ENCODE measurements at places on chromosomes 1 and 21.

DNA sequence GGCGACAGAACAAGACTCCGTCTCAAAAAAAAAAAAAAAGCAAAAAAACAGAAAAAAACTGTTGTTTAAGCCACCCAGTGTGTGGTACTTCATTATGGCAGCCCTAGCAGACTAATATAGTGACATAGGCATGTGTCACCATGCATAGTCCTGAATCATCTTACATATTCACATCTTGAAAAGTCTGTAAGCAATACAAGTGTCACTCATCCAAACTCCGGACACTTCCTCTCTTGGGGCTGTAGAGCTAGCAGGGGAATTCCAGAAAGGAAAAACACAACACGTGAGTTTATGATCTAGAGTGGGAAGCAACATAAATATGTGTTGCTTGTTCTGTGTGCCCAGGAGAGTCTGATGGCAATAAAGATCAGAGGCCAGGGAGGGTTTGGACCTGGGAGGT, 81.6 kb upstream of the KCNE2 start:
- DNase-seq: no peak

- no peak for DNase-seq
Measured at GRCh38 chr1:54709547-54710292, 5.9 kb upstream of the TTC4 start.

DNA sequence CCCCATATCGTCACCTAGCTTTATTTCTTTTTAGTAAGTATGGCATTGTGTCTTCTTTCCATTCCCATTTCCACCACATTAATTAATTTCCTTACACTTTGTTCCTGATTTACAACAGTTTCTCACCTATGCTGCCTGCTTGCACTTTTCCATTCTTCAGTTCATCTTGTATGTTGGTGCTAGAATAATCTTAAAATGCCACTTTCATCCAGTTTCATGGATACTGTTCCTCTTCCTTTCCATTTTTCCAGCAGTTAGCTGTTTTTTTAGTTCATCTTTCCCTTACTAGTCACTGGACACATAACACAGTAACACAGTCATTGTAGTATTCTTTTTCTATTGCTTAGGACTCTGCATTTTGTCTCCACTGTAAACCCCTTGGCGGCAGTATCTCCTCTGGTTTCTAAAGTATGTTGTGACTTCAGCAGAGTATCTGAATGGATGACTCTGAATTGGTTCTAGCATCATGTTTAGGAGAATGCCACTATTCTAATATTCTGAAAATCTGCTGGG, 2.1 kb downstream of the CDC7 start:
- no peak for DNase-seq

GRCh38 chr1:154735804-154736168, 127.8 kb upstream of the ADAR start:
- no peak for DNase-seq

- no peak for DNase-seq
Measured at GRCh38 chr1:230379928-230380327, 46.2 kb downstream of the PGBD5 start.

DNA sequence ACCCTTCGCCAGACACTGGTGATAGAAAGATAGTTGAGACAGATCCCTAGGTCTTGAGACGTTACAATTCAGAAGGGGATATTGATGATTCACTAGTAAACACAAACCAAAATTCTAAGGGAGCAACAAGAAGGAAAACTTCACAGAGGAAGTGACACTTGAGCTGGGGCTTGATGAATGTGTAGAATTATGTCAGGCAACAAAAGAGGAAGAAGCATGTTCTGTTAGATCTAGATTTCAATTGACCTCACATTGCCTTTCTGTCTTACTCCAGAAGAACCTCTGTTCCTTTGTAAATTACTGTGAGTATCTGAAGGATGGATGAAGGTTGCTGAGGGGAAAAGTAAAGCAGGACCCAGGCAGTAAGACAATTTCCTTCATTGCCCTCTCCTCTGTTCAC, 328.2 kb downstream of the KCTD3 start:
- DNase-seq: no peak

- DNase-seq: no peak
Measured at GRCh38 chr1:167120899-167121298, 27.0 kb downstream of the STYXL2 start.

DNA sequence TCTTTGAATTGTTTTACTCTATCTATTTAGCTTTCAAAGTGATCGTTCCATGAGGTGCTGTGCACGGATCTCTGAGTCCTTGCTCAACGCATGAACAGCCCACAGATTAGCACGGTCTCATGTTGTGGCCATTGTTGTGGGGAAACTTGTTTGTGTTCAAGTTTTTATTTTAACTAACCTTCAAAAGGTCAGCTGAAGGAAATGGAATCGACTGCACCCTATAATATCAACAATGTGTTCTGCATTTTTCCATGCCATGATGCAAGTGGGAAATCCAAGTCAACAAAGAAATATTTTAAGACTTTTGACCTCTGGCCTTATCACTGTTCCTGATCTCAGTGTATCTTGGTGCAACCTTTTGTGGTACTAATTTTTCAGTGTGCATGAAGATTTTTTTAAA, 6.1 kb downstream of the SH2D1B start:
- DNase-seq: no peak

- peak; percentile 30 for DNase-seq
Measured at GRCh38 chr1:84298328-84298683, 3.2 kb upstream of the SAMD13 start.

- DNase-seq: no peak
Measured at GRCh38 chr21:33071770-33072306, 1.9 kb downstream of the OLIG1 start.

- no peak for DNase-seq
Measured at GRCh38 chr21:29053011-29053553, 20.4 kb downstream of the CCT8 start.

DNA sequence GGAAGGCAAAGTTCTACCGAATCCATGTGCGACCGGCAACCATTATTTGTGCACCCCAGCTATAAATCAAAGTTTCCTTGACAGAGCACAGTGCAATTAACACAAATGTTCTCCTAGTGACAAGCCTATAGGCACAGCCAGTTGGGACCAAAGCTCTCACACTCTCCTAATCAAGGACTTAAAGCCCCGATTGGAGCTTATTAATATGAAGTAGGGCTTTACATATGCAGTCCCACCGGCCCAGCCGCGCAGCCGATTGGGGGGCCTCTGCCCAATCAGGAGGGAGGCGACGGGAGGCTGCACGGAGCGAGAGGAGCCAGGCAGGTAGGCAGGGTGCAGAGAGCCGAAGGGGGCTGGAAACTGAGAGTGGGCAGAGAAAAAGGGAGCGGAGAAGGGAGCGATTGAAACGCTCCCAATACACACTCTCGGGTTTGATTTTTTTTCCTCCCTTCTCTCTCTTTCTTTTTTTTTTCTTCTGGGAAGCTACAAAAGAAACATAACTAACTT, at the start of gene ESRRG:
ESRRG (minus strand) TSS at position 156 of the 507 bp plus-strand sequence; CDS start at position 26, 130 bp downstream.
- no peak for DNase-seq

GRCh38 chr21:41011098-41011731, 156.7 kb upstream of the BACE2 start:
- no peak for DNase-seq

DNA sequence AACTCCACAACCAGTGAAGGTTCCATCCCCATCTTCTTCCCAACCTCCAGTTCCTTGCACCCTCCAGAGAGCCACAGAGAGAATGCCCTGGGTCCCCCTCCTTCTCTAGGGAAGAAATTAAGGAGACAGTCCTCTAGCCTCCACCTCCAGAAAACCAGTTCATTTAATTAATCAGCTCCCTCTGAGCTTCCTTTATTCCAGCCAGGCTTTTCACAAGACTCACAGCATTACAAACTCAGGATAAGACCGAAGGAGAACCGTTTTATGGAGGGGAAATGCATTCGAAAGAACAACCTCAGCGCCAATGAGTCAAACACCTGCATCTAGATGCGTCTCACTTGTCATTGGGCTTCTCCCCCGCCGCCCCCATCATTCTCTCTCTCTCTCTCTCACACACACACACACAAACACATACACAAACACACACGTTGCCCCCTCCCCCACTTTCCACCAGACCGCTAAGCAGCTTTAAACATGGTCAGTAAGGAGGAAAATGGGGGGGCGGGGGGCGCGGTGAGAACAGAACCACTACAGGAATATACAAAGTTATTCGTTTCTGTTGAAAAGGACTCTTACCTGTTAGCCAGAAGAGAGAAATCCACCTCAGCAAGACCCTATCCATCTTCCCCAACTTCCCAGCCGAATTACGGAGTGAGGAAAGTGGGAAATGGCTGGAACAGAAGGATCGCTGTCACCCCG, 544 bp downstream of the ILDR2 start:
- DNase-seq: no peak

- DNase-seq: no peak
Measured at GRCh38 chr1:235291599-235292091, 36.3 kb downstream of the ARID4B start.

DNA sequence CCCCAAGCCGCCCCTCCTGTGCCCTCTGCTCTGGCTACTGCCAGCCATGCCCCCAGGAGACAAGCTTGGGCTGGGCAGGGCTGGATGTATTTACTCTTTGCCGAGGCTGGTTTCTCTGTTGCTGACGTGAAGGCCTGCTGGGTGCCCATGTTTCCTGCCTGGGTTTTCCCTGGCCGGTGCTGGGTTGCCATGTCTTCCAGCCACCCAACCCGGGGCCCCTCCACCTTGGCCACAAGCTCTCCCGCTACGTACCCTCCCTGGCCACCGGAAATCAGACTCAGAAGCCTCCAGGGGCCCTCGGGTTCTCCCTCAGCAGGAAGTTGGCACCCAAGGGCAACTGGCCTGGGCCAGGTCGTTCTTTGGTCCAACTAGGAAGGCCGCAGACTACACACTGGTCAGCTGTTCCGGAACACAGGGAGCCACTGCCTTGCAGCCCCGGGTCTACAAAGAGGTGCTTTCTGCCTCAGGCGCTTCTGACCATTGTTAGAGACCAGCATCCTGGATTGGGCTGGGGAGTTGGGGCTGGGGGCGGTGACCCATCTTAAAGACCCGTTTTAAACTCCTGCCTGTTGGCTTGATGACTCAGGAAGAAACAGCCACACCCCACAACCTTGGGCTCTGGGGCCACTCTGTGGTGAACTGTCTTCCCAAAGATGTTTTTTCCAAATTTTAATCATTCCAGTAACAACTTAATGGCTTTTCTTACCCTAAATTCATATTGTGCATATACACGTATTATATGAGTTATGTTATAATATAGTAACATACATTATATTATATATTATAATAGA, 71.2 kb upstream of the RUNX3 start:
- DNase-seq: no peak

GRCh38 chr1:36187800-36188593, 32.0 kb downstream of the MAP7D1 start:
- DNase-seq: peak; percentile 66

- no peak for DNase-seq
Measured at GRCh38 chr1:32769524-32770220, 47.5 kb downstream of the YARS1 start.

DNA sequence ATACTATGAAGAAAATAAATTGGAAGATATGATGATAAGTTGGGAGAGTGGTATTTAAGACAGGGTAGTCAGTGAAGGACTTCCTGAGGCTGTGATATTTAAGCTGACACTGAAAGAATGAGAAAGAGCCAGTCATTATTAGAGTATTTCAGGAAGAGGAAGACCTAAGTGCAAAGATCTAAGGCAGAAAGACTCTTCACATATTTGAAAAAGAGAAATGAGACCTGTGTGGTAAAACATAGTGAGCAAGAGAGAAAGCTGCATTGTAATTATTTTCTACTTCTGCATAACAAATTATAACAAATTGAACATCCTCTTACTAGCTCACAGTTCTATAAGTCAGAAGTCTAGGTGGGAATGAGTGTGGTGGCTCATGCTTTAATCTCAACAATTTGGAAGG, 34.6 kb upstream of the DOCK7 start:
- DNase-seq: no peak

DNA sequence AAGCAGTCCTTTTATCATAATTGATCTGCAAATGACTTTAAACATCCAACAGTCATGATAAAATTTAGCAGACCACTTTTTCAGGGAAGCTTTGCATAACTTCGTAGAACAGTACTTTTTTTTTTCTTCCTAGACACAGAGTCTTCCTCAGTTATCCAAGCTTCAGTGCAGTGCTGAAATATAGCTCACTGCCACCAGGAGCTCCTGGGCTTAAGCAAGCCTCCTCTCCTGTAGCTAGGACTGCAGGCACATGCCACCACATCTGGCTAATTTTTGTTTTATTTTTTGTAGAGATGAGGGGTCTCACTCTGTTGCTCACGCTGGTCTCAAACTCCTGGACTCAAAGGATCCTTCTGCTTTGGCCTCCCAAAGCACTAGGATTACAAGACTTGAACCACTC, 3.8 kb downstream of the F13B start:
- DNase-seq: no peak

GRCh38 chr1:208154040-208154439, 90.1 kb downstream of the PLXNA2 start:
- no peak for DNase-seq

DNA sequence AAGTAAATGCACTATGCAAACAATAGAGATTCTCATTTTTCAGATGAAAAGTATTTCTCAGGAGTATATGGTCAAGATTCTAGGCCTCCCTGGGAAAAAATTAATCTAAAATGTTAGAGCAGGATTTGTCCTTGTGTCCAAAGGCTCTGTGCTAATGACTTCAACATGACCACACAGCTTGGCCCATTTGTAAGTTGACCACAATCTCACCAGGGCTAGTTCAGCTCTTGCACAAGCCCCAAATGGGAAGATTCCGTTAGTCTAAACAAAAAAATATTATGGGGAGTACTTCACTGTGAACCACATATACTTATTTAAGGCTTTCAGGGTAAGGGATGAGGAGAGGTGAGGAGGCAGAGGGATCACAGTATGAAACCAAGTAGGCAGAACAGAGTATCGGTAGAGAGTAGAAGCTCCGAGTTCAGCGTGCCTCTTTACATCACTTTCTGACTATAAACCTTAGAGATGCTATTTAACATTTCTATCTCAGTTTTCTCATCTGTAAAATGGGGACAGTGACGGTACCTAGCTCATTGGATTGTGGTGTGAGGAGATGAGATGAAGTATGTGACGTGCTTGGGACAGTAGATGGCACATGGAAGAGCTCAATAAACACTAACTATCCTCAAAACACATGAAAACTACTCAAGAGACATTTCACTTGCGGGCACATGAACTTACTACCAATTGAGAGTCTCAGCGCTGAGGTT, 37.8 kb upstream of the CTTNBP2NL start:
- DNase-seq: no peak

GRCh38 chr1:156741481-156741983, 644 bp upstream of the MRPL24 start:
- DNase-seq: no peak

DNA sequence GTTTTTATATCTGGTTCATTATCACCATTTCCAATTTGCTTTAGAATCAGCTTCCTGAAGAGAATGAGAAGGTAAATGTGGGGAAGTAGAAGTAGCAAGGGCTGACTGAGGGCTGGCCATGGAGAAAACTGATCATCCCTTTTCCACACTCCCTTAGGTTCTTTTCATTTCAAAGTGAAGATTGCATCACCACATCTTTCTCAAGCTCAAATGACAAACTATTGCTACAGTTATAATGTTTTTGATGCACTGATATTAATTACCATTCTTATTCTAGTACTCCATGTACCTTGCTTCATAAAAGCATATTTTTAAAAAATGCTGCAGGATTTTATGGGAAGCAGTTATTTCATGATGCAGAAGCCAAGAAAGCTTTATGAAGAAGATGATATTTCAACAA, 7.9 kb upstream of the AK5 start:
- no peak for DNase-seq

- no peak for DNase-seq
Measured at GRCh38 chr1:19759740-19760089, 40.0 kb downstream of the TMCO4 start.

- no peak for DNase-seq
Measured at GRCh38 chr21:45454060-45454925, 49.3 kb downstream of the COL18A1 start.

Measured in stimulated activated CD4-positive, alpha-beta T cell treated with anti-CD3 and anti-CD28 coated beads, Interleukin-1b, Interleukin-23, amount 100 ng/mL, for 1 hour (primary cell).